ENCODE measurements at places on chromosomes 7 and 10. TPM values are rescaled to one million over a fixed set of nuclear protein-coding genes. Genes with fewer than 3 reads are reported as not detected.

DNA sequence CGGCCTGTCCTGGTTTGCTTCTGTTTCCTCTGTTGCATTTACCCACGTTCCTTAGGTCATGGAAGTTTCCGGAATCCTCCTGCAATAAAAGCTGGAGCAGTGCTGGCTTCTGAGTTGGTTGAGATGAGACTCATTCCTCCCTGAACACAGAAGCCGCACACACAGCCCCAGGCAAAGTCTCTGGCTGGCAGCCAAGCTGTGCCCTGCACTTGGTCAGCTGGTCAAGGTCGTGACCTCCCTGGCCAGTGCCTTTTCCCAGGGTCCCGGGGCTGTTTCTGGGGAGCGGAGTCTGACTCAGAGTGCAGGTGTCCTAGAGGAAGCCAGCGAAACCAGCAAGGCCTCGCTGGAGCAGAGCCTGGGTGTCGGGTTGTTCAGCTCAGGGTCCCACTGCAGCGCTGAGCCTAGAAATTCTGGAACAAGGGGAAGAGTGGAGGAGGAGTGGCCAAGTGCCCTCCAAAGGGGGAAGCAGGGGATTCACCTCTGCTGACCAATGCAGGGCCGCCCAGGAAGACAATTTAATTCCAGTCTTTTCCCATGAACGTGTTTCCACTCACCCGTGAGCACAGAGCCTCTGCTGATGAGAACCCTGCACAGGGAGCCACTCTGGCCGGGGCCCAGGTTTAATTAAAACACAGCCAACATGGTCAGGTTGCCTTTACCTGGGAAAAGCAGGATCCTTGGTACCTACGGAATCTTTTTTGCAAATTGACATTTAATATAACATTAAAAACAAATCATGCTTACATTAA lies 245.5 kb upstream of the PPP2R2D start:
- peak; percentile 7 for DNase-seq

DNA sequence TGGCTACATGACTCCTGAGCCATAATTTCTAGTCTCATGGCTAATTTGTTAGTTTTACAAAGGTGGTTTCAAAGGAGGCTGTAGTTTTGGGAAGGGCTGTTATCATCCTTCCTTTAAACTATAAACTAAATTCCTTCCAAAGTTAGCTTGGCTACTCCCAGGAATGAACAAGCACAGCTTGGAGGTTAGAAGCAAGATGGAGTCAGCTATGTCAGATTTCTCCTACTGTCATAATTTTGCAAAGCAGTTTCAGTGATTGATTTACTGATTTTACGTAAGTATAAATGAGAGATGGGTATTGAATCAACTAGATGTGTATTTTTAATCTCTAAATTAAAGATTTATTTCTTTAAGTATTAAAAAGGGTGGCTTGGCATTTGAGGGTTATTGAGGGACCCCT lies 79.9 kb downstream of the PHTF2 start:
- no peak for DNase-seq

The LBX1 gene
- total RNA-seq, result 1.1 TPM

The EEF1AKMT2 gene
- total RNA-seq, result 39.8 TPM

DNA sequence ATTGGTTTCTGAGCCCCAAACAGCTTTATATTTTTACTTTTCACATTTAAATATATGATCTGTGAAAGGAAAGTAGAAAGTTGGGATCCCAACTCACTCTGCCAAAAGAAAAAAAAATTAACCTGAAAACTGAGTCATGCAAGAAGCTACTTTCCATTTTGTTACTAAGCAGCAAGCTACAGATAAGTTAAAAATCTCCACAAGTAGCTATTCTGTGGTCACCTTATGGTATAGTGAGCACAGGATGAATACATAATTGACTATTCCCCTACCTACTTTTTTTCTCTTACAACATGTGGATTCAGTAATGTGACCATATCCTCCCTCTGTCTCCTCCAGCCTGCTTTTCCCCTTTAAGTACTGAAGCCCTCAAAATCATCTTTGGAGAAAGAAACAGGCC lies 30.3 kb upstream of the CREB3L2 start:
- DNase-seq, result no peak

The ZNF467 gene
- not detected for total RNA-seq

DNA sequence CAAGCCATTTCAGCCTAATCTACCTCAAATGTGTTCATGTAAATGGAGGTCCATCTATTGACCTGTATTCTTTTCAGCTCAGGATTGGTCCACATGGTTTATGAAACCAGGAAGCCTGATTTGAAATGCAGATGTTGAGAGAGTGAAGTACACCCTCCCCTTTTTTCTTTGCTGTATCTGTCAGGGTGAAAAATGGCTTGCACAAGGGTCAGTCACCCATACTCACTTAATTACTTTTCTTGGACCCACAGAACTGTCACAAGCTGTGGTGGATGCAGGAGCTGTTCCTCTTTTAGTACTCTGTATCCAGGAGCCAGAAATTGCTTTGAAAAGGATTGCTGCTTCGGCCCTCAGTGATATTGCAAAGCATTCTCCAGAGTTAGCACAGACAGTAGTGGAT lies 41.2 kb downstream of the SPAG6 start:
- no peak for DNase-seq

GRCh38 chr7:10706875-10707493 lies 266.7 kb upstream of the PHF14 start:
- no peak for DNase-seq

GRCh38 chr10:32357056-32357735 lies 10.2 kb upstream of the EPC1 start:
- DNase-seq, result no peak

DNA sequence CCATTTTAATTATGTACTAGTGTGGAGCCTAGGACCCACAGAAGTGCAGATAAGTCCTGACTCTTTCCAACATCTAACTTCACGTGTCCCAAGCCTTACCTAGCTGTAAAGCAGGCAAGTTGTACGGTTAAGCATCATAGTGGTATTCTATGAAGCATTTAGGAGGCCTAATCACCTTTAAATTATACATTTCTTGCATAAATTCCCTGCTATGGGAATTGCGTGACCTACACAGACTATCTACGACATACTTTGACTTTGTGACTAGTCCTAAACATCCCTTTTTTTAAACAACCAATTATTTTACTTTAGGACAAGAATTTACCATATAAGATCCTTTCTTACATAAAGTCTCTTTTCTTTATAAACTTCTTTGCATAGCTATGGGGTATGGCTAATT lies 37.7 kb upstream of the LRGUK start:
- no peak for DNase-seq

- no peak for DNase-seq
Observed at GRCh38 chr7:134932707-134933370, 53.5 kb upstream of the AGBL3 start.

The DNAAF5 gene
- total RNA-seq, result 79.0 TPM

DNA sequence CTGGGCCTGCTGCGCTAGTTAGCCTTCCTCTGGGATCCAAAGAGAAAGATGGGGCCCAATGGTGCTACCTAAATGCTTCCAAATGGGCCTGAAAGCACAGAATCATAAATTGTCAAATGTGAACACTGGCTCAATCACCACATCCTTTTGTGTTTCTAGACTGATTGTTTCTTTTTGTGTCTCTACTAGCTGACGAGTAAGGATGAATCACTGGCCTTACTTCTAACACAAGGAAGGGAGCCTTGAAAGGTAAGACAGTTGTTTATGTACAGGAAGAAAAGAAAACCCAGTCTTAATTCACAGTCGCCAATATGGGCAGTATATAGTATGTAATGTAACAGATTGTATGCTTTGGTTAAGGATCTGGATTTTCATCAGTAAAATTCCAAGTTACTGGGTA lies 89.5 kb downstream of the ZNF92 start:
- no peak for DNase-seq

GRCh38 chr7:87100326-87100725 lies 40.9 kb upstream of the ELAPOR2 start:
- no peak for DNase-seq

The HOXA10 gene
- total RNA-seq, result 26.4 TPM

GRCh38 chr7:93862651-93863050 lies 27.9 kb downstream of the TFPI2 start:
- no peak for DNase-seq

GRCh38 chr7:76236224-76236623 lies 34.5 kb downstream of the SRRM3 start:
- DNase-seq, result peak; percentile 34

GRCh38 chr10:15035385-15036301 lies 8.1 kb upstream of the OLAH start:
- peak; percentile 67 for DNase-seq

- no peak for DNase-seq
Observed at GRCh38 chr10:97325754-97326153, 6.7 kb downstream of the FRAT1 start.

DNA sequence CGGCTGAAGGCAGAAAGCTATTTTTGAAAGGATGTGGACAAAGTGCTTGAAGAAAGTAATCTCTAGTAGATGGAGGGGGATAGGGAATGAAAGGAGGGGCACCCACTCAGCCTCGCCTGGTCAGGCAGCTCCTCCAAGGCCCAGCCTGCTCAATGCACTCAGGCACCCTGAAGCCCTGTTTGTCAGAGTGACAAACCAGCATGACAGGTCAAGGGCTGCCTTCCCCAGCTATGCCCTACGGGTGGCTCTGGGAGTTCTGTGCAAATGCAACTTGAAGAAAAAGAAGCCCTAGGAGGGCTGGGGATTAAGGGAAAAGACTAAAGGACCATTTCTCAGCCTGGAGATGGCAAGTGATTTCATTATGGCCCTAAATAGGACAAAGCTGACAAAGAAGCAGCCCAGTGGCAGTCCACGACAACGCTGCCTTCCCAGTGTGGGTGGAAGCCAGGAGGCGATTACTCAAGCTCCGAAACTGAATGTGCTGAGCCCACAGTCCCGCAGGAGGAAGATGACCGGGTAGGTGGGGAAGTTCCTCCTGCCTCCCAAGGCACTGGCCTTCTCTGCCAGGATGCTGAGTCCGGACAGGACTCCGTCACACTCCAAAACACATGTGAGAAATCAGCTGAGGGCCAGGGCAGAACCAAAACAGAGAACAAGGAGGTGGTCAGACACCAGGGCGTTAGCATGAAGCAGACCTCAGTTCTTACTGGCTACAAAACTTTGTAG lies 16.3 kb downstream of the LIPA start:
- no peak for DNase-seq

- peak; percentile 34 for DNase-seq
Observed at GRCh38 chr10:8392216-8392615, 337.7 kb downstream of the GATA3 start.

The PTPRN2 gene
- total RNA-seq, result 2.2 TPM

- DNase-seq, result no peak
Observed at GRCh38 chr10:128602183-128602582, 476.0 kb upstream of the MKI67 start.

The CPVL gene
- total RNA-seq, result 30.2 TPM

- no peak for DNase-seq
Observed at GRCh38 chr10:44965104-44965503, 5.5 kb downstream of the RASSF4 start.
